ENCODE measurements at places on chromosomes 5 and 9. TPM values are rescaled to one million over a fixed set of nuclear protein-coding genes. Genes with fewer than 3 reads are reported as not detected.

DNA sequence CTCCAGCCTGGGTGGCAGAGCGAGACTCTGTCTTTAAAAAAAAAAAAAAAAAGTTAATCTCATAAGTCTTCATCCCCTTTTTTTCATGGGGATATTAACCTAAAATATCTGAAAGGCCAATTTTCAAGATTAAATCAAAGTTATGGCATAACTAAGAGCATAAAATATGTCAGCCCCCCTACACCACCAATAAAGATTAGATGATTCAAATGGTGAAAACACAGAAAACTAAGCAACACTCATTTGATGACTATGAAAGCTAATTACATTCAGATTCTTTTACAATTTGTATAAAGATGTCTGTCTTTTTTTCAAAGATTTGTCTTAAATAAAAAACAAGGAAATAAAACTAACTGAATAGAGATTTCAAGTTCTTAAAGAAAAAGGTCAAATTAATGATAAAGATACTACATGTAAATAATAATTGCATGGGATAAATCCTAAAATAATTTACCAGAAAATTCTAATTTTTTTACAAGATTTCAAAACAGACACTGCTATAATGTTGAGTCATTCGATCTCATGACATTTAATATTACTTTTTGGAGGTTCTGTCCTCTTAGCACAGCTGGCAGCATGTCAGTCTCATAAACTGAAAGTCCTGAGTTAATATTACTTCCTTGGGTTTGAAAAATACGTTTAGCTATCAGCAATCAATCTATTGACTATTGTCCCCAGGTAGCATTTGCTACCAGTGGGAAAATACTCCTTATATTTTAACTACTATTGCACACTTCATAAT is 112.9 kb downstream of the KIAA0825 start:
- H3K4me3 ChIP-seq = no peak overlapping the region
- H3K27me3 ChIP-seq = no peaks in the 10 kb centered on the region
- no peaks in the 10 kb centered on the region for H3K36me3 ChIP-seq
- DNase-seq = no peak
- peaks cover 3% of the 10 kb centered on the region for H3K4me1 ChIP-seq
- H3K27ac ChIP-seq = no peak overlapping the region

The FABP6 gene
- 13.0 TPM for total RNA-seq

DNA sequence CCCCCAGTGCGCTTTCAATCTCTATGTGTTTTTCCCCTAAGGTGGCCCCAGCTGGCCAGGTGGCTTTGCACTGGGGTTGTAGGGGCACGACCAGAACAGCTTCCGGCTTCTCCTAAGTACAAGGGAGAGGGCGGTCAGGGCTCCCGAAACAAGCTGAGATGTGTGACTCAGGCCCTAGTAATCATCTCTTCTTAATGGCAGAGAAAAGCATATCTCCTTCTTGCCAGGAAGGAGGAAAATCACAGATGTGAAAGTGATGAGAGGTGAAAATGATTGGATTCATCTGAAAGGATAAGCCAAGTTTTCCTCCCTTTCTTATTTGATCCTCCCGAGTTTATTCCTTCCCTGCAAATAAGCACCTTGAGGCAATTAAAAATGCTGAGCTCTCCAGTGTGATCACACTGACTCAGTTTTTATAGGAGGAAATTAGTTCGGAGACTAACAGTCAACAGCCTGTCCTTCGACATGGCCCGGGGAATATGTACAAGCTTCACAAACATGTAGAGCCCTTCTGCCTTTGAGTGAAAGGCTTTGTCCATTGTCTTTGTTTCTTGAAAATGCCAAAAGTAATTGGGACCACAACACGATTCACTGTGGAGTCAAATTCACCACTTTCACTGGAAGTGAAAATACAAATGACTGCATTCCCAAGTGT is 514.8 kb downstream of the PSAT1 start:
- H3K27ac ChIP-seq = no peak overlapping the region
- no peaks in the 10 kb centered on the region for H3K27me3 ChIP-seq
- no peaks in the 10 kb centered on the region for H3K36me3 ChIP-seq
- no peak for DNase-seq
- no peak overlapping the region for H3K4me3 ChIP-seq

The DNAI1 gene
- total RNA-seq = 0.38 TPM

- no peaks in the 10 kb centered on the region for H3K36me3 ChIP-seq
- no peak overlapping the region for H3K4me3 ChIP-seq
- H3K27ac ChIP-seq = no peak overlapping the region
- DNase-seq = no peak
- no peaks in the 10 kb centered on the region for H3K27me3 ChIP-seq
These were observed 272.8 kb downstream of the DENND1A start for GRCh38 chr9:123657099-123657498.

DNA sequence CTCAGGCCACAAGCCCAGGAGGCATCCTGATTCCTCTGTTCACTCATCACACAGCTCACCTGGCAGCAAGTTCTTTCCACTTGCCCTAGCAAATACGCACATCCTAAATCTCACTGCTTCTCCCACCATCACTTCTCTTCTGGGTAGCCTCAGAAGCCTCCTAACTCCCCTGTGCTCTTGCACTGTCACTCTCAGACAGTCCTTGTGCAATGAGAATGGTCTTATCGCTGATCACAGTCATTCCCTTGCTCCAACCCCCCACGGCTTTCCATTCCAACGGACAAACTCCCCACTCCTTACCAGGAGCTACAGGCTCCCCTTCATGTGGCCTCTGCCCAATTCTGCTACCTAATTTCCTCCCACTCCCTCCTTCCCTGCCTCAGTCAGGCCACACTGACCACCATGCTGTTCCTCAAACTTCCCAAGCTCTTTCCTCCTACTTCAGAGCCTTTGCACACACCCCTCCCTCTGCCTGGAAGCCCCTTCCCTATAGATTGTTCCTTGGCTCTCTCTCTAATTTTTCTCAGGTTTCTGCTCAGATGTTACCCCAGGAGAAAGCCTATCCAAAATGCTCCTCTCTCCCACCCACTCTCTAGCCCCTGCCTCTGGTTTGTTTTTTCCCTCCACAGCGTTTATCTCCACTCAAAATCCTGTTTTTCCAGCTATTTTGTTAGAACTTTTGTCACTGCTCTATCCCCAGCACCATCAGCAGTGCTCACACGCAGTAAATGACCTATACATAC is 34.1 kb upstream of the TNFAIP8 start:
- no peaks in the 10 kb centered on the region for H3K27me3 ChIP-seq
- H3K36me3 ChIP-seq = peaks cover 5% of the 10 kb centered on the region
- peaks cover 51% of the 10 kb centered on the region for H3K4me1 ChIP-seq

- no peak overlapping the region for H3K4me3 ChIP-seq
- H3K4me1 ChIP-seq = peaks cover 21% of the 10 kb centered on the region
- no peaks in the 10 kb centered on the region for H3K36me3 ChIP-seq
- DNase-seq = no peak
- H3K27ac ChIP-seq = no peak overlapping the region
- peaks cover 3% of the 10 kb centered on the region for H3K27me3 ChIP-seq
These were observed 228.8 kb downstream of the SMARCA2 start for GRCh38 chr9:2243666-2244555.

DNA sequence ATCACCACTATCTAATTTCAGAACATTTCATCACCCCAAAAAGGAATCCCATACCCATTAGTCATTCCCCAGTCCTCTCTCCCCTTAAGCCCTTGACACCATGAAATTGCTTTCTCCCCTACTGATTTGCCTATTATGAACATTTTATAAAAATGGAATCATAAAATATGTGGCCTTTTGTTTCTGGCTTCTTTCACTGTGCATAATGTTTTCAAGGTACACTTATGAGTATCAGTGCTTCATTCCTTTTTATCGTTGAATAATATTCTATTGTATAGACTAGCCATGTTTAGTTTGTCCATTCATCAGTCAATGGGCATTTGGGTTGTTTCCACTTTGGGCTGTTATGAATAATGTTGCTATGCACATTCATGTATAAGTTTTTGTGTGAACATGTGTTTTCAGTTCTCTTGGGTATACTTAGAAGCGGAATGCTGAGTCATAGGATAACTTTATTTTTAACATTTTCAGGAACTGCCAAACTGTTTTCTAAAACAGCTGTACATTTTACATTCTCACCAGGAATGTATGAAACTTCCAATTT is 40.4 kb upstream of the FGF1 start:
- no peaks in the 10 kb centered on the region for H3K27me3 ChIP-seq
- H3K4me3 ChIP-seq = no peak overlapping the region
- H3K4me1 ChIP-seq = no peaks in the 10 kb centered on the region
- H3K27ac ChIP-seq = no peak overlapping the region
- DNase-seq = no peak
- no peaks in the 10 kb centered on the region for H3K36me3 ChIP-seq

DNA sequence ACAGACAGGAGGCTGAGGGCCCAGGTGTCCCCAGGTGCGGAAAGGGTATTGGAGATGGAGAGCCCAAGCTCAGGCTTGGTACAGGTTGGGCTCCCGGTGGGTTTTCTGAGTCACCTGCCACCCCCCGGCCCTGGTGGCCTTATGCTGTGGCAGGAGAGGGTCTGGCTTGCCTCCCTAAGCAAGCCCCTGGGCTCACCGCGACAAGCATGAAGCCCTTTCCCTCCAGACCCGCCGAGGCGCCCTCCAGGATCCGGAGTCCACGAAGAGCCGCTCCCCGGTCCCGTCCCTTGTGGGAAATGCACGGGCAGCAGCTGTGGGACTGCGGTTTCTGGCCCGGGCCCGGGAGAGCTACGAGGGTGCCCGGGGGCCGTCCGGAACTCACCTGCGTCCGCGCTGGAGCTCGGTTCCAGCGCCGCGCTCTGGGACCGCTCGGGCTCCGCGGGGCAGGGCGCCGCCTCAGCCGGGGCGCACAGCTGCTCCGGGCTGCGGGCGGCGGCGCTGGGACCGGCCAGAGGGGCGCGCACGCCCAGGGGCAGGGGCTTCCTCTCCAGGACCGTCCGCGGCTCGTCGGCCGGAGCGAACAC is 757 bp downstream of the SAPCD2 start:
- H3K36me3 ChIP-seq = no peaks in the 10 kb centered on the region
- H3K27ac ChIP-seq = no peak overlapping the region
- H3K4me1 ChIP-seq = peaks cover 24% of the 10 kb centered on the region
- DNase-seq = no peak
- peak overlapping the region; percentile 34 for H3K4me3 ChIP-seq

The FOXD4L4 gene
- 0.09 TPM for total RNA-seq

DNA sequence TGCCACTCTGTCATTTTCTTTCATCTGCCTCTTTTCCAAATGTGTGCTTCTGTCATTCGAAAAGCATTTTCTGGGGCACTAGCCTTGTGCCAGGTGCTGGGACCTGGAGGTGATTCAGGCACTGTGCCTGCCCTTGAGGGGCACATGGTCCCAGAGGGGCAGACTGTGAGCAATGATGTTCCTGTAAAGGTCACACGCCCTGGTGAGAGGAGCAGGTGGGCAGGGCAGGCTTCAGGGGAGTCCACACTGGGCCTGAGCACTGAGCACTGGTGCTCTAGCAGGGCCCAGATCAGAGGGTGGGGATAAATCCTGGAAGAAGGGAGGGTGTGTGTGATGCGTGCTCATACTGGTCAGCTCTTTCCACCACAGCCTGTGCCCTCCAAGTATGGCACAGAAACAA is 77.8 kb downstream of the COL15A1 start:
- no peak for DNase-seq
- H3K27me3 ChIP-seq = no peaks in the 10 kb centered on the region
- no peak overlapping the region for H3K4me3 ChIP-seq
- H3K4me1 ChIP-seq = peaks cover 9% of the 10 kb centered on the region
- H3K36me3 ChIP-seq = no peaks in the 10 kb centered on the region

- no peak for DNase-seq
- no peaks in the 10 kb centered on the region for H3K36me3 ChIP-seq
- H3K27me3 ChIP-seq = peaks cover 29% of the 10 kb centered on the region
- no peaks in the 10 kb centered on the region for H3K4me1 ChIP-seq
- peak overlapping the region; percentile 2 for H3K4me3 ChIP-seq
These were observed 1.1 kb downstream of the LURAP1L start for GRCh38 chr9:12775679-12776512.

The TXNDC8 gene
- total RNA-seq = not detected

The AMBP gene
- total RNA-seq = 0.38 TPM

The FAT2 gene
- 5.1 TPM for total RNA-seq

The C9orf152 gene
- 0.05 TPM for total RNA-seq

DNA sequence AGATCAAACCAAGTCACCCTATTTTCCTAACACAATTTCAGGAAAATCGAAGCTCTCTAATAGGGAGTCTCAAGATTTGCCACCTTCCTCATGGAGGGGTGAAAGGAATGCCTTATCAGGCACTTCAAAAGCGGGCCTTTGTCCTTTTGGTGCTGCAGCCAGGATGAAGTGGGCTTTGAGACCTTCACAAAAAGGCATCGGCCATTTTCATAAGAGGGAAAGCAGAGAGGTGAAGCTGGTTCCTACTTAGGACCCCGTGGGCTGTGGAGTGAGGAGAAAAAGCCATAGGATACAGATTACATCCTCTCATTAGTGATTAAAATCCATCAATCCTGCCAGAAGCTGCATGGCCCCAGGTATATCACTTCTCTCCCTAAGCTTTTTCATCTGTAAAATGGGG is 859 bp downstream of the CDKN2AIPNL start:
- H3K27ac ChIP-seq = no peak overlapping the region
- H3K4me3 ChIP-seq = peak overlapping the region; percentile 86
- no peak for DNase-seq
- H3K36me3 ChIP-seq = peaks cover 13% of the 10 kb centered on the region
- H3K4me1 ChIP-seq = peaks cover 11% of the 10 kb centered on the region

DNA sequence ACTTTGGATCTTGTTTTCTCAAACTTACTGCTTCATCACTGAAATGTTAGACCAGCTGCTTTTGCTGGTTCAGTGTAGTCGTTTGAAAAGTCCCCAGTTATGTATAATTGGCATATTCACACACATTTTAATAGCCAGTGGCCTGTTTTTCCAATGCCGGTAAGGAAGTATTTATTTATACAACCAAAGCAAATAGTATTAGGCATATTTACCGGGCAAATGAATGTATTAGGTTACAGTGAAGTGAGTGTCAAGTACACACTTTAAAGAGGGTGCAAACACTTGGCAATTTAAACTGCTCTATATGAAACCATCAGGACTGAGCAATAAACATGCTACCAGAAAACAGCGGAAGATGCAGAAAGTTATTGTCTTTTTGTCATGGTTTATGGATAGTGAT is 242.9 kb downstream of the MCTP1 start:
- H3K4me3 ChIP-seq = no peak overlapping the region
- H3K36me3 ChIP-seq = no peaks in the 10 kb centered on the region
- H3K27ac ChIP-seq = no peak overlapping the region
- no peaks in the 10 kb centered on the region for H3K27me3 ChIP-seq
- DNase-seq = no peak

The GPRIN1 gene
- 2.7 TPM for total RNA-seq

GRCh38 chr5:17127743-17128231 is 89.6 kb upstream of the BASP1 start:
- no peak for DNase-seq
- H3K27me3 ChIP-seq = no peaks in the 10 kb centered on the region
- no peaks in the 10 kb centered on the region for H3K36me3 ChIP-seq
- no peaks in the 10 kb centered on the region for H3K4me1 ChIP-seq

Measured in thymus (tissue), 14 donors.